ENCODE measurements at places on chromosomes 1 and 21.

- DNase-seq: no peak
Measured at GRCh38 chr1:196427976-196428734, 180.1 kb downstream of the KCNT2 start.

DNA sequence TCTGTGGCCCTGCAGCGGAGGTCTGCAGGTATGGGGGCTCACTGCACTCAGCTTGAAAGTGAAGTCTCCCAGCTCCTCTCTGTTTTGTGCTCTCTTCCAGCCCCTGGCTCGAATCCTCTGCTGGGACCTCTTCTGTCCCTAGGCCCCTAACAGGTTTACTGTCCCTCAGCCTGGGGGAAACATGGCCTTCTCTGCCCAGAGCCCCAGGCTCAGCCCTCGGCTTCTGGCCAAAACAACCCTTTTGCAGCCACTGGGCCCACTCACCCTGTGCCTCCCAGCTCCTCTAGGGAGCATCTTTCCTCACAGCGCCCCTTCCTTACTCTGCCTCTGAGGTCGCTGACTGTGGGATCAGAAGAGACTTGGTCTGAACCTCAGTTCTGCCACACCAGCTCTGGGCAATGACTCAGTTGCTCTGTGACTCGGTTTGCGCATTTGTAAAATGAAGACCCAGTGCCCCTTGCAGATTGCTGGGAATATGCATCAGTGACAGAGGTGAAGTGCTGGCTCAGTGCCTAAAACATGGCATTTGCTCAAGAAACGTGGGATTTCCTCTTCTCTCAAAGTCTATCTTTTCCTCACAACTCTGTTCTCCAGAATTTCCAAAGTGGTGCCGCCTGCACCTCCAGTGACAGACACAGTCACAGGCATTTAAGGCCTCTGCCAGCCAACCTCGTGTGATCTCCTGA is 26.5 kb upstream of the TENT5C start:
- no peak for DNase-seq

DNA sequence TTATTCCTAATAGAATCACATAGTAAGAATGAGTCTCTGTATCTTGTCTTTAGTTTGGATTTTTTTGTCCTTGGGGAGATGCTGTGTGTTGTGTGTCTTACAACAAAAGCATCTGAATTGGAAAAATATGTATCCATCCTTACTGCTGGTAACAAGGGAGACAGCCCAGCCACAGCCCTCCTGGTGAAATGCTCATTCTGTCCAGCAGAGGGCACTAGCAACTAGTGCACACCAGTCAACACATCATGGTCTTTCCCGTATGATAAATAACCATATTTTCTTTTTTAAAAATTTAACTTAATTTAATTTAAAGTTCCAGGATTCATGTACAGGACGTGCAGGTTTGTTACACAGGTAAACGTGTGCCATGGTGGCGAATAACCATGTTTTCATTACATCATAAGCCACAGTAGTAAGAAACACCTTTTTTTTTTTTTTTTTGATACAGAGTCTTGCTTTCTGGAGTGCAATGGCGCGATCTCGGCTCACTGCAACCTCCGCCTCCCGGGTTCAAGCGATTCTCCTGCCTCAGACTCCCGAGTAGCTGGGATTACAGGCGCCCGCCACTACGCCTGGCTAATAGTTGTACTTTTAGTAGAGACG is 245.1 kb downstream of the PTBP2 start:
- peak; percentile 49 for DNase-seq

DNA sequence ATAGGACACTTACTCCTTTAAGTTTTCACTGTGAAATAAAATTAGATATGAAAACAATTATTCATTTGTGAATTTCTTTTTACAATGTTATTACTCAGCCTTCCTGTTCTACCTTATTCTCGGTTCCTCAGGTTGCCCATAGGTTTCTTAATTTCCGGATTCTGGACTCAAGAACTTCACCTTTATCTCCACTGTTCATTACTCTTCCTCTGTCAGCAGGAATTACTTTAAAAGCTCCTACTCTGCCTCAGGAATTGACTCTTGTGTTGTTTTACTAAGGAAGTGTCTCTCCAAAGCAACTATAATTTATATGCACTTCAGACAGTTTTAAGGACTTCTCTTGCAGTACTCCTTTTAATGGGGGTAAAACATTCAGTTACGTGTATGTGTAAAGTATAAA is 123.8 kb downstream of the OSBPL9 start:
- DNase-seq: peak; percentile 63

DNA sequence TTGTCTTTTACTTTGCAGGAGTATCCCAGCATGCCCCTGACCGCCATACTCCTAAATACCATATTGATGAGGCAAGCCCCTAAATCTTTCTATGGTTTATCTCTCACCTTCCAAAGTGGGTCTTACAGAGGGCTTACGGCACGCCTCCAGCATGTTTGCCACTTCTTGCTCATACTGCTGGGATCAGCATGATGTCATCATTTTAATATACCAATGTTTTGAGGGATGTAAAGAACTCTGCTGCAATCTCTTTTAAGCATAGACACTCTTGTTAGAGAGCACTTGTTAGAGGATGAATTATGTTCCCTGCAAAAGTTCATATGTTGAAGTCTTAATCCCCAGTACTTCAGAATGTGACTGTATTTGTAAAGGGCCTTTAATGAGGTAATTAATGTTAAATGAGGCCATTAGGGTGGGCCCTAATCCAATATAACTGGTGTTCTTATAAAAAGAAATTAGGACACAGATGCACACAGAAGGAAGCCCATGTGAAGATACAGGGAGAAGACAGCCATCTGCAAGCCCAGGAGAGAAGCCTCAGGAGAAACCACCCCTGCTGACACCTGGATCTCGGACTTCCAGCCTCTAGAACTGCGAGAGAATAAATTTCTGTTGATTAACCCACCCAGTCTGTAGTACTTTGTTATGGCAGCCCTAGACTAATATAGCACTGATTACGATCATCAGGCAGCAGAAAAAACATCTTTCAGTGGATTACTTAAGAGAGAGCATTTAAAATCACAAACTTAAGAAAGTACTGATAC is 16.4 kb upstream of the ABCB10 start:
- DNase-seq: no peak

GRCh38 chr1:93317207-93317606 is 28.5 kb upstream of the DR1 start:
- no peak for DNase-seq

All from renal pelvis (tissue), 12 donors.